Stimulated activated CD8-positive, alpha-beta memory T cell treated with anti-CD3 and anti-CD28 coated beads, Interleukin-4, amount 100 ng/mL, for 1 hour (primary cell): ENCODE measurements at places on chromosomes 5 and 9.

DNA sequence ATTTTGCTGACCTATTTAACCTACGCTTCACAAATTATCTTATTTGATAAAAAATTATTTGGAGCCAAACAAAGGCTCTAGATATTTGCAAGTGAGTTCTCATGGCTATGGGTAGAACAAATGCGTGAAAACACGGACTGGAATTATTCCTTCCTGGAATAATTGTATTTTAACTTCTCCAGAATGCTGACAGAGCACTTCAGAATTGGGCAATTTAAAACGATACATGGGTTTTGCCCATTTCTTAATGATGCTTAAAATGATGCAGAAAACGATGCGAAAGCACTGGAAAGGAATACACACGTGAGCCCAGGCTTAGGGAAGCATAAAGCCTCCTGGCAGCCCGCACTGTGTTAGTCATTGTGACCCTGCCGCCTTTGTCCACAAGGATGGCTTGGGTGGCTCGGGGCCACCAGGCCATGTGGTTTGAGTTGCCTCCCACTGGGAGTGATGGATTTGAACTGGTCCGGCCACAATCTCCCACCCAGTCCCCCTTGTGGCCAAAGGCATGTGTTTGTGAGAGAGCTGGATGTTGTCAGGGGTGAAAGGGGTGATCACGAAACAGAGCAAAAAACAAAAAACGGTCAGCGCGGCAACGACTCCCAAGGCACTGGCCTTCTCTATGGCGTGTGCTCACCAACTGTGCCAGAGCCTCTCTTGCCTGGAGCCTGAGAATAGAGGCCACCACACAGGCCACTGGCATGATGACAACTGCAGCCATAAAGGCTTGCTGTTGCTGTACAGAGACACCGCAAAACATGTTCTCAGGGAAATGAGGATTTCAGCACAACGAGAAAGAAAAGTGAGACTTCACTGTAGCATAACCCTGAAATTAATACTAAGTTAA lies 234.2 kb upstream of the ADAMTS16 start:
- no peak for DNase-seq

DNA sequence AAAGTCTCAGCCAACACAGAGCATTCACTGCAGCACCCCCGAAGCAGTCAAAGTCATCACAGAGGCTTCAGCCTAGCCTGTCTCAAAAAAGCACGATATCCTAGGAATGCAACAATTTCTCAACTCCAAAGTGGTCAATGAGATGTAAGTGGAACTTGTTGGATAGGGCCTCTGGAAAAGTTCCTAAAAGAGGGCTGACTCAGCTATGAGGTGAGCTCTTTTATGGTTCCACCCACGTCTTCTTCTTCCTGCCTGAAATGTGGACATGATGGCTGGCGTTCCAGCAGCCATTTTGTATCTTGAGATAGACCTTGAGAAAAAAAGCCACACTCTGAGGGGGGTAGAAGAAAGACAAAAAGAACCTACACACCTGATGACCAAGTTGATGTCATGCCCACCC lies 32.5 kb upstream of the TRIO start:
- no peak for DNase-seq

GRCh38 chr5:132224716-132225115 lies 2.9 kb downstream of the P4HA2 start:
- no peak for DNase-seq

DNA sequence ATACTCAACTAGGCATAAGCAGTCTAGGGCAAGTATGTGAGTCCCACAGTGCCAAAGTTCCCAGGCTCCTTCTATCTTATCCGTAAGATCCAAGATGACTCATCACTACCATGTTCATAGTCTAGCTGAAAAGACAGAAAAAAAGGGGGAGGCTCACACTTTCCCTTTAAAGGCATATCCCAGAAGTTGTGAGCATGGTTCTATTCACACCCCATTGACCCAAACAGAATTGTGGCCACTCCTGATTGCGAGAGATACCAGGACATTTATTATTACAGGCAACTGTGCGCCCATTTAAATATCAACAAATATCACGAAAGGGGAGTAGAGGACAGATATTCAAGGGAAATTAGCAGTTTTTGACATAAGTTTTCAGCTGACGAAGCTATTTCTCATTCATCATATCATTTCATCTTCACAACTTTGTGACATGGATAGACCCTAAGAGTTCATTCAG lies 8.1 kb upstream of the PFDN1 start:
- no peak for DNase-seq

- DNase-seq = no peak
Observed at GRCh38 chr9:103991698-103992097, 102.4 kb upstream of the SMC2 start.

DNA sequence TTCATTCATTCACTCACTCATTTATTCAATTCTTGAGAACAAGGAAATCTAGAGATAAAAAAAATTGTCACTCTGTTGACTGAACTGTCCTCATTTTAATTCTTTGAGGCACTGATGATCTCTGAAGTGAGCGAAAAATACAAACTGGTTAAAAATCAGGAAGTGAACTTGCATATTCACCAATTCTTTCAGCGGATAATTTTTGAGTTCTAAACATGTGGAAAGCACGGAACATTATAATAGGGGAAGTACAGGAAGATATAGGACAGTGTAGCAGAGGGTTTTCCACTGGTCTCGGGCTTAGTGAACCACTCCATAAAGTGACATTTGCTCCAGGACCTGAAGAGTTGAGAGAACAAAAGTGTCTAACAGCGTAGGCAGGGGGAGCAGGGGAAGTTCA lies 169.5 kb downstream of the TLR4 start:
- DNase-seq = no peak

- no peak for DNase-seq
Observed at GRCh38 chr9:114607671-114608524, 3.2 kb upstream of the TMEM268 start.

- no peak for DNase-seq
Observed at GRCh38 chr5:154972476-154973080, 31.7 kb downstream of the MRPL22 start.

DNA sequence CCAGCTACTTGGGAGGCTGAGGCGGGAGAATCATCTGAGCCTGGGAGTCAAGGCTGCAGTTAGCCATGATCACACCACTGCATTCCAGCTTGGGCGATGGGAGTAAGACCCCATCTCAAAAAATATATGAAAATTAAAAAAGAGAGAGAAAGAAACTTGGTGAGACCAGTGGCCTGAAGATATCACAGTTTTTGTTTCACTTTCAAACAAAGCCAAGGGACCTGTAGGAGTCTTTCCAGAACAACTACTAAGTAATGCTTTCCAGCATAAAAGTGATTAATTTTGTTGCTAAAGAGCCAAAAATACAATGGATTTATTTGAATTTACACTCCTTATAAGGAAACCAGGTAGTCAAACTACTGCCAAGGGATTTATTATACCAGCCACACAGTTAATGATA lies 23.5 kb downstream of the GKAP1 start:
- DNase-seq = no peak

- DNase-seq = no peak
Observed at GRCh38 chr5:132465059-132465707, 25.4 kb downstream of the IRF1 start.

DNA sequence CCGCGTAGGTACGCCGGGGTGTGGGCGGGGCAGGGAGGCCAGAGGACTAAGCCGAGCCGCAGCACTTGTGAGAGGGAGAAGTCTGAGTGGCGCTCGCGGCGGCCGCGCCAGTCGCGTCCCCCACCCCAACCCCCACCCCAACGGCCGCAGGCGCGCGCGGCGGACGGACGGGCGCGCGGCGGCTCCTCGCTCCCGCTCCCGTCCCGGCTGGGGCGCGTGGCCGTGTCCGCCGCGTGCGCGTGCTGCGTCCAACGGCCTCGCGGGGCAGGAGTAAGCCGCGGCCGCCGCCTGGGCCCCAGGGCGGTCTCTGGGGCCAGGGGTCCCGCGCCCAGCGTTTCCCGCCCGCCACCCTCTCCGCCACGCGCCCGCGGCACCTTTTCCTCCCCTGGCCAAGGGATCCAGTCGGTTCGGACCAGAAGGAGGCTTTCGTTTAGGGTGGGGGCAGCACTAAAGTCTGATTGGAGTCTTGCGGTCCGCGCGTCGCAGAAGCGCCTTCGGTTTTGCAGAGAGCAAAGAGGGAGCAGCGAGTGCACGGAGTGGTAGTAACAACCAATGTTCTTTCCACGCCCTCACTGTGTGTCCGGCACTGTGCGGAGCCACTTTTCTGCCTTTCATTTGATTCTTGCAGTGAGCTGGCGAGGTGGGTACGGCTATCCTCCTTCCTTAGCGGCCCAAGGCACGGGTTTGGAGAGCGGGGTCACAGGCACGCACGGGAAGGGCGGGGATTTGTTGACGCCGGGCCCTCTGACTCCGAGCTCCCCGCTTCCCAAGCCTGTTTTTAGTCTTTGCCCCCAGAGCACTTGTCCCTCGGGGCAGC lies 483 bp downstream of the G3BP1 start:
- peak; percentile 18 for DNase-seq

- no peak for DNase-seq
Observed at GRCh38 chr5:102772273-102772672, 17.2 kb downstream of the PAM start.

DNA sequence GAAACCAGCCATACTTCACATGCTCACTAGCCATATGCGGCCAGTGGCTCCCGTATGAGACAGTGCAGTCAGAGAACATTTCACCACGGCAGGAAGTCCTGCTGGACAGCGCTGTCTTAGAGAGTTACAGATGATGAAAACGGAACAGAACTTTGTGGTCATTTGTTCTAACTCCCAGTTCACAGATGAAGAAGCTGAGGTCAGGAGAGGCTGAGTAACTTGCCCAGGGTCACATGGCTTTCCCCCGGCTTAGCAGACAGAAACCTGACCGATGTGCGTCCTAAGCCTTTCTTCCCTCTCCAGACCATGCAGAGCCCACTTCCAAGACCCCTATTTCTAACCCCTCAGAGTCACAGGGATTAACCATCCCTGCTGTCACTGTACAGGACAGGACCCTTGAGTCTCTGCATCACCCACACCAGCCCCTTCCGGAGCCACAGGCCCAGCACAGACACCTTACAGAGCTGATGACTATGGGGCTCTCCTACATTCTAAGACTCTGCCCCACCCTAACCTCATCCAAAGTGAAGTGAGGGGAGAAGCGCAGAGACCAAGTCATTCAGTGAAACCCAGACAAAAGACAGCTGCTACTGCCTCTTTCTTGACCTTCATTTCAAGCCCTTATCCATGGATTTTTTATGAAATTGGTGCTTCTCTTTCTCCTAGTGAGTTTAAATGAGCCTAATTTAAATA lies 86.9 kb downstream of the PTPN3 start:
- DNase-seq = no peak
